Spinal cord (tissue), 10 donors: ENCODE measurements at places on chromosomes 7 and 10. TPM values are rescaled to one million over a fixed set of nuclear protein-coding genes. Genes with fewer than 3 reads are reported as not detected.
A peak's percentile ranks its signal among the peaks of the same experiment; 100 is the strongest.

GRCh38 chr10:7075110-7075509, 335.7 kb downstream of the SFMBT2 start:
- no peak overlapping the region for H3K27ac ChIP-seq
- no peaks in the 10 kb centered on the region for H3K36me3 ChIP-seq
- no peaks in the 10 kb centered on the region for H3K4me1 ChIP-seq

DNA sequence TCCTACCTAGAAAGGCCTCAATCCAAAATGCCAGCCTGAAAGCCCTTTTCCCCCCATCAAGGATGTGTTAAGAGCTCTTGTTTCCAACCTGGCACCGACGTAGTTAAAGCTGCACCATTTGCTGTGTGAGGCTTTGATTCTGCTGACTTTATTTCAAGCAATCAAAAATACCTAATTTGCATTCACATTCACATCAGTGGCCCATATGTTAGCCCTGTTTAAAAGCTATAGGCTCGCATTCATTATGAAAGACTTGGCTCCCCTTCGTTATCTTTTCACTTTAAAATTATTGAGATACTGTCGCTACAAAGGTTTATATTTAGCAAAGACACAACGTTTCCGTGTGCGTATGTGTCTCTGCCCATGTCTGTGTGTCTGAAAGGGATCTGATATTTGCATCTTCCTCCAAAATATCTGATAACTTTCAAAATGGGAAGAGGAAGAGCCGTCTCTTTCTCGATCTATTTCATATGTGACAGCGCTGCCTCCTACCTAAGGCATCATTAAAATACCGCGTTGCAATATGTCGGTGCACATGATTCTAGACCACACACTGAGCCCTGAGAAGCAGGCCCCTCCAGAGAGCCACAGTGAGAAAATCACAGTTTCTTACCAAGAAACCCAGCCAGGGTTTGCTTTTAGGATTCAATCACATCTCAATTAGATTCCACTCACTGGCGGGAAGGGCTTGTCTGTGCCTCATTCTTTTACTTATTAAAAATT, 57.1 kb upstream of the ITPRID1 start:
- peaks cover 3% of the 10 kb centered on the region for H3K4me1 ChIP-seq
- H3K27me3 ChIP-seq, result no peaks in the 10 kb centered on the region
- no peak overlapping the region for H3K4me3 ChIP-seq
- no peak for DNase-seq
- no peak overlapping the region for H3K27ac ChIP-seq
- H3K36me3 ChIP-seq, result no peaks in the 10 kb centered on the region

ADIRF gene
- 23.9 TPM for total RNA-seq

DNA sequence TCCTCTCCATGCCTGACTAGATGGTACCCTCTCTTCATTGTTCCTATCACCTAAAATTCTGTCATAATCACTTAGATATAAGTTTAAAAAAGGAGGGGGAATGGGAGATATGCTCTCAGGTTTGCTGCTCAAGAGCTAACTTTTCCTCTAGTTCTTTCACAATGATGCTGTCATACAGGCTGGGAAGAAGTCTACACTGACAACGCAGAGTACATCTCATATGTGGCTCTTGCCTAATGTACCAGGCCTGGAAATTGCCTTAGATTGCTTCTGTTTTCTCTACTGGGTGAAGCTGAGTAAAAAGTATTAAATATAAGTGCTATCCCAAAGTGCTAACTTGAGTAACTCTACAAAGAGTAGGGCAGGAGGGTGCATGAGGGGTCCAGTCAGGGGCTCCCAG, 43.8 kb upstream of the BET1 start:
- no peak overlapping the region for H3K4me3 ChIP-seq
- no peaks in the 10 kb centered on the region for H3K4me1 ChIP-seq
- no peak for DNase-seq
- no peaks in the 10 kb centered on the region for H3K36me3 ChIP-seq

GPR141 gene
- total RNA-seq, result 5.4 TPM

DNA sequence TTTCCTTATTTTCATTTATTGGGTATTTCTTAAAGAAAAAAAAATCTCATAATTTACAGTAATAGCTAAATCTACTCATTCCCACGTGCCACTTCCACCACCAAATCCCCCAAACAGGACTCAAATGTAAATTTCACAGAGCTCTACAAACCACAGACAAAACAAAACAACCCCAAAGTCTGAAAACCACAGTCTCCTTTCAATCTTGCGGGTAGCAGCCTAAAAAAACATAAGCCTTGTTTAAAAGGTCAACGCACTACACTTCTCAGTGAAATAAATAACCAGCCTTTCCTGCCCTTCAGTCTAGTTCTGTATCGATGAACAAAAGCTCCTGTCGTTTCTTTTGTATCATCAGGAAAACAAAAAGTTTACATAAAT, 121.8 kb upstream of the AFAP1L2 start:
- peak overlapping the region; percentile 56 for H3K4me3 ChIP-seq
- H3K27ac ChIP-seq, result peak overlapping the region; percentile 81
- no peaks in the 10 kb centered on the region for H3K36me3 ChIP-seq
- peaks cover 17% of the 10 kb centered on the region for H3K4me1 ChIP-seq
- DNase-seq, result no peak

- DNase-seq, result no peak
These were observed 337.8 kb downstream of the NRG3 start for GRCh38 chr10:82212753-82213152.

DNA sequence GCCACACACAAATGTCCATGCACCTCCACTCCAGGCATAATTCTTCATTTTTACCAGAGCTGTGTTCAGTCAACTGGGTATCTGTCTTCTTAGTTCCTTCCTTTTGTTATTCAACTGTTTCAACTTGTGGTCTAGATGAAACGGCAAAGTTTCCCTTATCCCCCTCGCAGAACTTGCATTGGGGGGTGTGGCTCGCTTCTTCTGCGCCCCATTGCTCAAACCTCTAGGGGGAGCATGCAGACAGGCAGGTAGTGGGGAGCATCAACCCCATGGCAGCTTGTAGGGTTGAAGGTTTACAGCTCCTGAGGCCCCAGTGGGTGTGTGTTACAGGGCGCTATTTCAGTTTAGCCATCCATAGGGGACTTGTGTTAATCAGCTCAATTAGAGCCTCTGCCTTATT, 38.3 kb upstream of the COBL start:
- peaks cover 8% of the 10 kb centered on the region for H3K4me1 ChIP-seq
- no peak overlapping the region for H3K27ac ChIP-seq
- no peaks in the 10 kb centered on the region for H3K36me3 ChIP-seq
- no peak overlapping the region for H3K4me3 ChIP-seq
- no peak for DNase-seq

DNA sequence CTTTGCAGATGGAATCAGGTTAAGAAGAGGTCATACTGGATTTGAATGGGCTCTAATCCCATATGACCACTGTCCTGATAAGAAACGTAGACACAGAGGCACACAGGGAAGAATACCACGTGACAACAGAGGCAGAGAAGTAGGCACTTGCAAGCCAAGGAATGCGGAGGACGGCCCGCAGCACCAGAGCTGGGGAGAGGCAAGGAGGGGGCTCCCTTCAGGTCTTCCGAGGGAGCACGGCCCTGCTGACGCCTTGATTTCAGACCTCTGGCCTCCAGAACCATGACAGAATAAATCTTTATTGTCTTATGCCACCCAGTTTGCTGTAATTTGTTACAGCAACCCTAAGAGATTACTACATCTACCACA, 44.7 kb upstream of the TMEM213 start:
- H3K27ac ChIP-seq, result no peak overlapping the region
- H3K27me3 ChIP-seq, result no peaks in the 10 kb centered on the region
- DNase-seq, result no peak
- no peak overlapping the region for H3K4me3 ChIP-seq
- no peaks in the 10 kb centered on the region for H3K36me3 ChIP-seq

- no peak overlapping the region for H3K4me3 ChIP-seq
- H3K4me1 ChIP-seq, result peaks cover 10% of the 10 kb centered on the region
- H3K36me3 ChIP-seq, result no peaks in the 10 kb centered on the region
- no peak for DNase-seq
- peak overlapping the region; percentile 95 for H3K27ac ChIP-seq
- no peaks in the 10 kb centered on the region for H3K27me3 ChIP-seq
These were observed 1.8 kb downstream of the REEP3 start for GRCh38 chr10:63522995-63523394.

DNA sequence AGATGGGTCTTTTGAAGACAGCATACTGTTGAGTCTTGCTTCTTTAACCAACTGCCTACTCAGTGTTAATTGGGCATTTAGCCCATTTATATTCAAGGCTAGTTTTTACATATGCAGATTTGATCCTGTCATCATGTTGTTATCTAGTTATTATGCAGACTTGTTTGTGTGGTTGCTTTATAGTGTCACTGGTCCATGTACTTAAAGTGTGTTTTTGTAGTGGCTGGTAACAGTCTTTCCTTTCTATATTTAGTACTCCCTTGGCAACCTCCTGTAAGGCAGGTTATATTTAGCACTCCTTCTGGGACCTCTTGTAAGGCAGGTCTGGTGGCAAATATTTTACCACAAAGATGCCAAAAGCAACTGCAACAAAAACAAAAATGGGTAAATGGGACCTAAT, 66.7 kb downstream of the TES start:
- no peak overlapping the region for H3K4me3 ChIP-seq
- DNase-seq, result no peak
- H3K4me1 ChIP-seq, result no peaks in the 10 kb centered on the region
- no peak overlapping the region for H3K27ac ChIP-seq
- H3K36me3 ChIP-seq, result no peaks in the 10 kb centered on the region
- no peaks in the 10 kb centered on the region for H3K27me3 ChIP-seq

CALML3 gene
- total RNA-seq, result not detected

- H3K36me3 ChIP-seq, result no peaks in the 10 kb centered on the region
- H3K27ac ChIP-seq, result no peak overlapping the region
- no peak for DNase-seq
- no peaks in the 10 kb centered on the region for H3K4me1 ChIP-seq
These were observed 171.1 kb downstream of the ADRA2A start for GRCh38 chr10:111247781-111248389.

DNA sequence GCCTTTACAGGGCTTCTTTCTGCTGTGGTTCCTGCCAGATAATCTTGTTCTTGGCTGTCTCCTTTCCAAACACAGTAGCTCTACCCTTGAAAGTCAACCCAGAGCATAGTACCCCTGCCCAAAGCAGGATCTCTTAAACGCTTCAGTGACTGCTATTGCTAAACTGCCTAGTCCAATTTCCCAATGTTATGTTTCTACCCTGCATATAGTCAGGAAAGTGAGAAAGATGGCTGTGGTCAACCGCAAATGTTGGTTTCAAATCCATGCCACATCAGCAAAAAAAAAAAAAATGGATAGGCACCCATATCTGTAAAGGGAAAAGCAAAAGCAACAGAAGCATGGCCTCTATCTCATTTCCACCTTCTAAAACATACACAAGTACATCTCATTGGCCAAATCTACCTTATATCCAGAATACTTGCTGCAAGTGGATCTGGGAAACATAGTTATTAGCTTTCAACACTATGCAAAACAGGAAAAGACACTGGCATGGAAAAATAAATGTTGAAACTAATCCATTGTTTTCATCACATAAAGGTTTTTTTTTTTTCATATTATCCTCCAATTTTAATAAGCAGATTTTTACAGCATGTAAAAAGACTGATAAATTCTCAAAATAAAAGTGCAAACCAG, 59.8 kb downstream of the DNAJC1 start:
- no peak for DNase-seq
- no peaks in the 10 kb centered on the region for H3K36me3 ChIP-seq
- H3K27me3 ChIP-seq, result no peaks in the 10 kb centered on the region
- no peaks in the 10 kb centered on the region for H3K4me1 ChIP-seq
- H3K27ac ChIP-seq, result no peak overlapping the region

CFAP58 gene
- 0.99 TPM for total RNA-seq

DNA sequence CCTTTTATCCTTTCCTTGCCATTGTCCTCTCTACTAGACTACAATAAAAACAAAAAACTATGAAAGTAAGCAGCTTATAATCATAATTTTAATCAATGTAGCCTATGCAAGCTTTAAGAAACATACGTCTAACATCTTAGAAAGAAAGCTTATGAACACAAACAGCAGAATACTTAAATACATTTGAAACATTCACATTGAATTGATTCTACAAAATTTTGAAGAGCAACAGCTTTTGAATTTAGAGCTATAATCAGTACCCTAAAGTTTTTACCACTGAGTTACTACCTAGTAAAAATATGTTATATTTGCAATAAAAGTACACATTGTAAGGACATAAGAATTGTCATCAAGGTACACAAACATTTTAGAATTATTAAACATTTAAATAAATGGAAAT, 7.2 kb downstream of the MEOX2 start:
- no peaks in the 10 kb centered on the region for H3K4me1 ChIP-seq
- no peak for DNase-seq
- no peak overlapping the region for H3K4me3 ChIP-seq
- no peak overlapping the region for H3K27ac ChIP-seq
- peaks cover 14% of the 10 kb centered on the region for H3K27me3 ChIP-seq
